Immature natural killer cell (primary cell): ENCODE measurements at places on chromosomes 6 and 20.

GRCh38 chr6:168284187-168284586 is 35.4 kb downstream of the DACT2 start:
- no peak for DNase-seq

GRCh38 chr6:15523679-15524630 is 138.9 kb downstream of the DTNBP1 start:
- no peak for DNase-seq

GRCh38 chr6:22473991-22474682 is 95.2 kb upstream of the HDGFL1 start:
- DNase-seq = no peak

DNA sequence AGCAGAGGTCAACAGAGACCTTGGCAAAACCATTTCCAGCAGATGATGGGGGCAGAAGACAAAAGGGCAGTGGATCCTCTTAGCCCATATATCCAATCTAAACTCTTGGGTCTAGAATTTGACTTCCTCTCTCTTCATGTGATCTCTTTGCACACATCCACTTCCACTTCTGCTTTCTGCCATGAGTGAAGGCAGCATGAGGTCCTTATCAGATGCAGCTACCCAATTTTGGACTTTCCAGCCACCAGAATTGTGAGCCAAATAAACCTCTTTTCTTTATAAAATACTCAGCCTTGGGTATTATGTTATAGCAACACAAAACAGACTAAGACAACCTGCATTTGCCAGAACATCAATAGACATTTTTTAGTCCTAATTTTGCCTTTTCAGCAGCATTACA is 191.6 kb downstream of the ADAT2 start:
- no peak for DNase-seq
